ENCODE measurements at places on chromosomes 16 and 17.

- no peak for DNase-seq
Observed at GRCh38 chr16:30401768-30402425, 5.5 kb upstream of the ZNF771 start.

DNA sequence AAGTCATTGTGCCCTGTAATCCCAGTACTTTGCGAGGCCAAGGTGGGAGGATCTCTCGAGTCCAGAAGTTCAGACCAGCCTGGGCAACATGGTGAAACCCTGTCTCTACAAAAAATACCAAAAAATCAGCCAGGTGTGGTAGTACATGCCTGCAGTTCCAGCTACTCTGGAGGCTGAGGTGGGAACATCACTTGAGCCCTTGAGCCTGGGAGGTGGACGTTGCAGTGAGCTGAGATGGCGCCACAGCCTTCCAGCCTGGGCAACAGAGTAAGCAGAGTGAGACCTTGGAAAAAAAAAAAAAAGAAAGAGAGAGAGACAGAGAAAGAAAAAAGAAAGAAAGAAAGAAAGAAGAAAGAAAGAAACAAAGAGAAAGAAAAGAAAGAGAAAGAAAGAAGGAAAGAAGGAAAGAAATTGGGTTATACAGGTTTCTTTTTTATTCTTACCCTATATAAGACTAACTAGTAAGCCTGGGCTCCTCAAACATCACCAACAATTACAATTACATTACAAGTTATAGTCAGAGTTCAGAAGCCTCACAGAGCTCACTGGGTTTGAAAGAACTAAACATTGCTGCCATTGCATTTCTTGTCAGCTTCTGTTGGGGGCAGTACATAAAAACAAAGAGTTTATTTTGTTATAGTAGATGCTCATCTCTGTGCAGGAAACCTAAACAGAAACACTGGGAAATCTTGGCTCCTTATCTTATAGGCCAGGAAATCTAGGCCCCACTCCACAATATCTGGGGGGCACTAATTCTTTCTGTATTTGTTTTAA, 6.7 kb upstream of the ABCA9 start:
- no peak for DNase-seq

DNA sequence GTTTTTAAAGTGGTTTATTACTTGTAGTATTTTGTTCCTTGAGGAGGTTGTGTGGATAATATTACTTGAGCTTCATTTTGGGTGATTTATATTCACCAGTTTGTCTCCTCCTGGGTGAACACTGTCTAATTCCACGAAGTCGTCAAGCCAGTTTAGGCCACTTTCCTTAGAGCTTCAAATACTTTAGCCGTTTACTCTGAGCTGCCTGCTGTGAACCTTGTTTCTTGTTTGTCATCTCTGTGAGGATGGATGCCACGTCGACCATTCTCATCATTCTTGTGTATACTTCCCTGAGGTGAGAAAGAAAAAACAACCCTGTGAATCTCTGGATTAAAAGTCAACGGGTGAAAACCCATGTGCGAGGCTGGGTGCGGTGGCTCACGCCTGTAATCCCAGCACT, 9.0 kb downstream of the KRT24 start:
- no peak for DNase-seq

DNA sequence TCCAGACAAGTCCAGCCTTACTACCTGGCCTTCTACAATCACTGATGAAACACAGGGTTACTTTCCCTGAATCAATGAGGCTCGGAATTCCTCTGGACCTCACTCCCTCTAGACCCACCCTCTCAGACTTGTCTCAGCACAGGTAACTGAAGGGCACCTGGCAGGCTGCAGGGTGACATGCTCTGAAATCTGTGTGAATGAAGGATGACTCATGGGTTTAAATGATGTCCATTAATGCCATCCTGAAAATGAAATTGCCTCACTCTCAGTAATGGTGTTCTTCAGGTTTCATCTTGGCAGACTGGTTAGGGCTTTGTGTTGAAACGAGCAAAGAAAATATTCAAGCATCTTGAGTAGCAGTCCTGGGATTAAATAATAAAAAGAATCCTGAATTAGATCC, 134.4 kb downstream of the MAF start:
- DNase-seq: no peak

DNA sequence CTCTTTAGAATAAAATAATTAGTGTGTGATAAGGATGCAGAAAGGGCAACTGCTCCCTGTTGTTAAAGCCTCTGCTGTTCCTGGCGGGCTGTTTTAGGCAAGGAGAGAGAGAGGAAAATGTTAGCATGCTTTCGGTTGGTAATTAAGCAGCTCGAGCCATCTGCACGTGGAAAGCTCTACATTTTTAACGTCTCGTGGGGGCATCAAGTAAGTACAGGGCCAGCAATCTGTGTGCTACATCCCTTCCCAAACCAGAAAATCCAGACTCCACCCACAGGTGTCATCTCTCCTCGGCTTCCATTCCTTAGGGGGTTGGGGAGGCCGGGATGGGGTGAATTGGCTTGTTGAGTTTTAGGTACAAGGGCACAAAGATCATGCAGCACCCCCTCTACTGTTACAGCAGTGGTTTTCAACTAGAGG, 62.4 kb upstream of the MARCHF10 start:
- DNase-seq: no peak

- no peak for DNase-seq
Observed at GRCh38 chr17:35817196-35817595, 7.9 kb downstream of the TAF15 start.

DNA sequence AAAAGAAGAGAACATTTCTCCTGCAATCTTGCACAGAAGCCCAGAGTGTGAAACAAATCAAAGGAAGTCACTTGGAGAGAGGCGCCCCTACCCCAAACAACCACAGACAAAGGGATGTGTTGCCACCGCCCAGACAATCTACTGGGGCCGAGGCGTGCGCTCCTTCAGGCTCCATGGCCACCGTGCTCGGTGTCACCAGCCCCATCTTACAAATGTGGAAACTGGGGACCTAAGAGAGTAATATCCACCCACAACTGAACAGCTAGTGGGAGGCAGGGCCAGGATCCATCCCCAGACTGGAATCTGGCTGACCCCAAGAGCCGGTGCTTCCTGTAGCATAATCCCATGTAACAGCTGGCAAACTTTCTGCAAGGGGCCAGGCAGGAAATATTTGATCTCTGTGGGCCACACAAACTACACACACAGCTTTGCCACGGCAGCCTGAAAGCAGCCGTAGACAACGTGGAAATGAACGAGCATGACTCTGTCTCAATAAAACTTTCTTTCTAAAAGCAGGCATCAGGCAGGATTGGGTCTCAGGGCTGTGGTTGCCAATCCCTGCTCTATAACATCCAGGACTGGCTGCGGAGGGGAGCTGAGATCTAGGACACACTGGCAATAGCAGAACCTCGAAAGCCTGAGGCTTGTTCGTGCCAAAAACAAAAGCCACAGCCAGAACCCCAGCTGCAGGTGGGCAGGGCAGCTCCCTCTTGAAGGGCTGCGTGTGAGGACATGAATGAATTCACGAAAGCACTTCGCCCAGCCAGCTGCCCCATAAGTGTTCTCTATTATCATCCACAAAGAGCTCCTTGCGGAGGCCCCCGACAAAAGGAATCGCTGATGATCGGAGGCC, 26.6 kb upstream of the GINS2 start:
- no peak for DNase-seq

- no peak for DNase-seq
Observed at GRCh38 chr17:58006560-58006923, 504 bp downstream of the SRSF1 start.

GRCh38 chr17:67491681-67492024, 114.6 kb downstream of the PITPNC1 start:
- DNase-seq: no peak

- DNase-seq: no peak
Observed at GRCh38 chr16:80459966-80460365, 80.8 kb upstream of the DYNLRB2 start.

- no peak for DNase-seq
Observed at GRCh38 chr16:88971371-88972097, 5.5 kb downstream of the CBFA2T3 start.

All from AG09319 (cell line).